Fibroblast of villous mesenchyme (primary cell): ENCODE measurements at places on chromosomes 3 and 15. TPM values are rescaled to one million over a fixed set of nuclear protein-coding genes. Genes with fewer than 3 reads are reported as not detected.
A peak's percentile ranks its signal among the peaks of the same experiment; 100 is the strongest.

KIF23 gene
- 34.5 and 60.5 TPM in 2 replicates for total RNA-seq

SCAMP5 gene
- 0.43 and 1.6 TPM in 2 replicates for total RNA-seq

MYLK gene
- 558 and 807 TPM in 2 replicates for total RNA-seq

SNX22 gene
- under 0.01 and 0.32 TPM in 2 replicates for total RNA-seq

TTLL13 gene
- under 0.01 and 0.32 TPM in 2 replicates for total RNA-seq

PHC3 gene
- total RNA-seq, result 37.0 and 51.4 TPM in 2 replicates

- DNase-seq, result no peak
These were observed 1.8 kb upstream of the SH2D7 start for GRCh38 chr15:78090422-78091063.

- no peak for DNase-seq
These were observed at the start of gene GPR62 for GRCh38 chr3:51955175-51955892. TSS of gene GPR62 (plus strand) at chr3:51955381. CDS start at chr3:51955653, 272 bp downstream.

DNA sequence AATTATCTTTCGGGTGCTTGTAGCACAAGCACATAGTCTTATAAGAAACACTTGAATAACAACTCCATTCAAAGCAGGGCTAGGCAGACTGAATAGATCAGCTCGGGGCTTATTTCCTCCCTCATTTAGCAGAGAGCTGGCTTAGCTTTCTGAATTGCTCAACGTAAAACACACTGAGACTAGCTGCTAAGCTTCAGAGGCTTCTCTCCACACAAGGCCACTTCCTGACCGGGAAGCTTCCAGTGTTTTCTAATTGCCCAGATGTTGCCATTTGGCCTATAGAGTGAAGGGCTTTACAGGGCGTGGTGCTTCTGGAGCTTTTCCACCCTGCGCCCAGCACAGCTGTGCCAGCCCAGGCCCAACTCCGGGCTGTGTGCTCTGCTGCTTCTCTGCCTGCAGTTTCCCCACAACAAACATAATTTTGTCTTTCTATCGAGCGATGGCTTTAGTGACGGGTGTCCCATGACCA, 16.6 kb downstream of the FAM240A start:
- peak; percentile 41 for DNase-seq

DNA sequence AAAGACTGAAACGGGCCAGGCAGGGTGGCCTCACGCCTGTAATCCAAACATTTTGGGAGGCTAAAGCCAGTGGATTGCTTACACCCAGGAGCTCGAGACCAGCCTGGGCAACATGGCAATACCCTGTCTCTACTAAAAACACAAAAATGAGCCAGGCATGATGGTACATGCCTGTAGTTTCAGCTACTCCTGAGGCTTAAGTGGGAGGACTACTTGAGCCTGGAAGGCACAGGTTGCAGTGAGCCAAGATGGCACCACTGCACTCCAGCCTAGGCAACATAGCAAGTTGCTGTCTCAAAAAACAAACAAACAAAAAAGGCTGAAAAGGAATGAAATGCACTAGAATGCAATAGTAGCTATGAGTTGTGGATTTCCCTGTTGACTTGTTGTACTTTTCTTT, 94.7 kb downstream of the STAG1 start:
- no peak for DNase-seq

- DNase-seq, result no peak
These were observed 145.4 kb downstream of the ALCAM start for GRCh38 chr3:105512061-105512460.

- DNase-seq, result no peak
These were observed 496 bp downstream of the SCAMP2 start for GRCh38 chr15:74872702-74873035.

GRCh38 chr3:133750259-133750656, 4.1 kb downstream of the TF start:
- no peak for DNase-seq
